ENCODE measurements at places on chromosomes 5 and 9.
A peak's percentile ranks its signal among the peaks of the same experiment; 100 is the strongest.

DNA sequence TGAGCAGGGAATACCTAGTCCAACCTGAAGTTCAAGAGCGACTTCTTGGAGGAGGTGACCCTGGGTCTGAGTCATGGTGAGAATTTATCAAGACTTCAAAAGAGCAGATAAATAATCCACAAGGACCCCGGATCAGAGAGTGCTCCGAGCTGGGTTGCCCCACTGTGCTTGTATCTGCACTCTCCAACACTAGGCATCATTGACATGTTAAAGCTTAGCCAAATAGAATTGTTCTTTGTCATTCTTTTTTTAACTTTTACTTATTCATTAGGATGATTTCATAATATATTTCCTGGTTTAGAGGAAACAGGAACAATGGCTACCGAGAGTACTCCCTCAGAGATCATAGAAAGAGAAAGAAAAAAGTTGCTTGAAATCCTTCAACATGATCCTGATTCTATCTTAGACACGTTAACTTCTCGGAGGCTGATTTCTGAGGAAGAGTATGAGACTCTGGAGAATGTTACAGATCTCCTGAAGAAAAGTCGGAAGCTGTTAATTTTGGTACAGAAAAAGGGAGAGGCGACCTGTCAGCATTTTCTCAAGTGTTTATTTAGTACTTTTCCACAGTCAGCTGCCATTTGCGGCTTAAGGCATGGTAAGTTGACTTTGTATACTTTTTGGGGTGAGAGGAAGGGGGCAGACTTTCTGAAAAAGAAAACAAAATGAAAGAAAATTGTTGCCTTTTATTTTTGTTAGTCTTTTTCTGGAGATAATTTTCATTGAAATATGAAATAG lies at the start of gene CARD6:
Gene CARD6, plus strand, starts transcription at position 300 of the 738 bp plus-strand sequence. Its CDS starts 16 bp downstream, at position 316.
- no peak for DNase-seq
- no peak within 1 kb of the TSS for H3K27ac ChIP-seq
- H3K36me3 ChIP-seq: no peaks in the 10 kb centered on the region
- no peaks in the 10 kb centered on the region for H3K4me1 ChIP-seq

- DNase-seq: peak; percentile 79
- no peaks in the 10 kb centered on the region for H3K36me3 ChIP-seq
- peaks cover 21% of the 10 kb centered on the region for H3K27me3 ChIP-seq
- H3K27ac ChIP-seq: no peak overlapping the region
Observed at GRCh38 chr9:76456202-76456926, 2.6 kb upstream of the GCNT1 start.

- H3K27ac ChIP-seq: no peak overlapping the region
- DNase-seq: no peak
- no peaks in the 10 kb centered on the region for H3K4me1 ChIP-seq
- no peaks in the 10 kb centered on the region for H3K27me3 ChIP-seq
- no peak overlapping the region for H3K4me3 ChIP-seq
Observed at GRCh38 chr5:113278976-113279375, 155.8 kb downstream of the TSSK1B start.

DNA sequence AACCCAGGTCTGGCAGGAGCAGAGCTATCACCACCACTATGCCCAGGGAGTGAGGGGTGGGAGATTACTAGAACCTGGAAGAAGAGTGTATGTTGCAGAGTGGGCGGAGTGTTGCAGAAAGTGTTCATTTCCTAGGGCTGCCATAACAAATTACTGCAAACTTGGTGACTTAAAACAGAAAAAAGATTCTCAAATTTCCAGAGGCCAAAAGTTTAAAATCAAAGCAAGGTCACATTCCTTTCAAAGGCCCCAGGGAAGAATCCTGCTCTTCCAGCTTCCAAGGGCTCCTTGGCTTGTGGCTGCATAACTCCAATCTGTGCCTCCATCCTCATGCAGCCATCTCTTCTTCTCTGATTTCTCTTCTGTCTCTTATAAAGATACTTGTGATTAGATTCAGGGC lies 30.6 kb upstream of the SPINK4 start:
- no peak overlapping the region for H3K4me3 ChIP-seq
- no peak for DNase-seq
- no peaks in the 10 kb centered on the region for H3K36me3 ChIP-seq
- H3K27ac ChIP-seq: no peak overlapping the region
- no peaks in the 10 kb centered on the region for H3K4me1 ChIP-seq

- no peaks in the 10 kb centered on the region for H3K4me1 ChIP-seq
- H3K4me3 ChIP-seq: no peak overlapping the region
- DNase-seq: no peak
Observed at GRCh38 chr9:69131682-69132081, 42.4 kb upstream of the TJP2 start.

GRCh38 chr9:131595696-131596429 lies 50.5 kb downstream of the PRRT1B start:
- peaks cover 52% of the 10 kb centered on the region for H3K36me3 ChIP-seq
- no peak overlapping the region for H3K27ac ChIP-seq
- H3K4me1 ChIP-seq: no peaks in the 10 kb centered on the region
- H3K4me3 ChIP-seq: no peak overlapping the region
- DNase-seq: no peak

GRCh38 chr9:116800885-116801284 lies 113.8 kb downstream of the TRIM32 start:
- no peaks in the 10 kb centered on the region for H3K36me3 ChIP-seq
- no peak for DNase-seq
- no peaks in the 10 kb centered on the region for H3K27me3 ChIP-seq
- no peak overlapping the region for H3K4me3 ChIP-seq
- H3K27ac ChIP-seq: no peak overlapping the region

DNA sequence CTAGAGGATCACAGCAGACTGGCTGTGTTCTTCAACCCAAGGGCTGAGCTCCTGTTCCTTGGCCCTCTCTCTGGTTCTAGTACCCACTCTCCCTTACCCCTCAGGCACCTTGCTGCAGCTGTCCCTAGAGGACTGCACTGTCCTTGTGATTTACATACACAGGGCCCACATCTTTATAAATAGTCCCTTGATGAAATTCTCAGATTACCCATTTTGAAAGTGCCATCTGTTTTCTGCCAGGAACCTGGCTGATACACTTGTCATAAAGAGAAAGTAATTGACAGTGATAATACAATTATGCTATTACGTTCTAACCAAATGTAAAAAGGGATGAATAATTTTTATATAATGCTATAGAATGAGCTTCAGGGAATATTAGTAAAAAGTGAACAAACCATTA lies 16.5 kb upstream of the SPARC start:
- H3K36me3 ChIP-seq: no peaks in the 10 kb centered on the region
- no peak overlapping the region for H3K4me3 ChIP-seq
- peaks cover 4% of the 10 kb centered on the region for H3K27me3 ChIP-seq
- no peak for DNase-seq

DNA sequence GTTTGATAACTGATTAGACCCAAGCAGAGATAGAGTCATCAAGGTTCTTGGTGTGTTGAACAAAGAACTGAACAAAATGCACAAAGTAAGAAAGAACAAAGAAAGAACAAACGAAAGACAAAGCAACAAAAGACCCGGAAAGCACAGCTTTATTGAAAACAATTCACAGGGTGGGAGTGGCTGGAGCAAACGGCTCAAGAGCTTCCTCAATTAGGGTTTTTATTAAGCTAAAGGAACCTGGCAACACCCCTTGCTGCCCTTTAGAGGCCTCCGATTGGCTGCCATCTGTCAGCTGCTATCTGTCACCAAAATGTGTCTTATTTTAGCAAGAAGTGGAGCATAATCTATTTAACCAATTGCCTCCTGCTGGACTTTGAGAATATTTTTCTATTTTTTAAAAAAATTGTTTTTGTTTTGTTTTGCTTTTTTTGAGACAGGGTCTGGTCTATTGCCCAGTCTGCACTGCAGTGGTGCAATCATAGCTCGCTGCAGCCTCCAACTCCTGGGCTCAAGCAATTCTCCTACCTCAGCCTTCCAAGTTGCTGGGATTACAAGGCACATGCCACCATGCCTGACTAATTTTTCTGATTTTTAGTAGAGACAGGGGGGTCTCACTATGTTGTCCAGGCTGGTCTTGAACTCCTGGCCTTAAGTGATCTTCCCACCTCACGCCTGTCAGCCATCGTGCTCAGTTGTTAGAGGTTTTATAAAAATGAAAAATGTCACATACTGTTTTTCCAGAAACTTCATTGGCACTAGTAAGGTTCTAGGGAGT lies 7.7 kb upstream of the ABO start:
- H3K36me3 ChIP-seq: no peaks in the 10 kb centered on the region
- H3K27ac ChIP-seq: no peak overlapping the region
- no peak overlapping the region for H3K4me3 ChIP-seq

DNA sequence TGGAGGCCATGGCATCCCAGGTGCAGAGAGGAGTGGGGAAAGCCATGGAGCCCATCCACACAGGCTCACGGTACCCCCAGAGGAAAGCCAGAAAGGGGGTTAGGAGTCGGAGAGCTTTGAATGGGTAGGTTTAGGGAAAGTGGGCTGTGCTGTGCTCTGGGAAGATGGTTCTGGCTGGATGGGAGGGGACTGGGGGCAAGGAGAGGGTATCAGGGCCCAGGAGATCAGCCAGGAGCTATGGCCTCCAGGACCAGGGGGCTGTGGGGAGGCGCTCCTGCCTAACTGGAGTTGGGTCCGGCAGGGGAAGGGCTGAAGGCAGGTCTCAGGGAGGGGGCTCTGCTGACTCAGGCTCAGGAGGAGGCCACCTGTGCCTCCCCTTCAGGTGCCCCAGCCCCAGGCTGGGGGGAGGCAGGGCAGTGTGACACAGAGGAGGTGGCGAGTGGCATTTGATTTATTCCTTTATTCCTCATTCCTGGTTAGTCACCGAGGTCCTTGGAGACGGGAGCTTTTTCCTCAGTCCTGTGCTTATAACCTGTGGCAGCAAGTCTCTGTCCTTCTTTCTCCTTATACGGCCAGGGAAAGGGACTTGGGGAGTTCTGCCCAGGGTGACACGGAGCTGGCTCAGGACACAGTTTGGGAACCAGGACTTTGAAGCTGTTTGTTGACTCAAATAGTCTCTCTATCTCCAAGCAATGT lies 60.8 kb downstream of the TSTD2 start:
- H3K36me3 ChIP-seq: no peaks in the 10 kb centered on the region
- H3K27ac ChIP-seq: no peak overlapping the region
- DNase-seq: no peak
- no peak overlapping the region for H3K4me3 ChIP-seq
- no peaks in the 10 kb centered on the region for H3K27me3 ChIP-seq
- peaks cover 8% of the 10 kb centered on the region for H3K4me1 ChIP-seq

DNA sequence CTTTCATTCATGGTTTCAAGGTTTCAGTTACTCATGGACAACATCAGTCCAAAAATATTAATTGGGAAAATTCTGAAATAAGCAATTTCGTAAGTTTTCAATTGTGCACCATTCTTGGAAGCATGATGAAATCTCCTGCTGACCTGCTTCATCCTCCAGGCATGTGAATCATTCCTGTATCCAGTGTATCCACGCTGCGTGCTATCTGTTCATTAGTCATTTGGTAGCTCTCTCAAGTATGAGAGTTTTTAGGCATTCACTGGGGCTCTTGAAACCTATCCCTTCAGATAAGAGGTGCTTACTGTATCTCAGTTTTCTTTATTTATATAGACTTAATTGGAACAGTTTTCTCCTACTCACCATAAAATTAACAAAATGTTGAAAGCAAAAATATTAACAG lies 293.0 kb downstream of the CDH12 start:
- H3K4me1 ChIP-seq: no peaks in the 10 kb centered on the region
- no peak overlapping the region for H3K4me3 ChIP-seq
- no peak overlapping the region for H3K27ac ChIP-seq
- no peaks in the 10 kb centered on the region for H3K36me3 ChIP-seq

- peaks cover 10% of the 10 kb centered on the region for H3K27me3 ChIP-seq
- DNase-seq: no peak
- no peak overlapping the region for H3K4me3 ChIP-seq
- peaks cover 24% of the 10 kb centered on the region for H3K4me1 ChIP-seq
- H3K27ac ChIP-seq: no peak overlapping the region
- no peaks in the 10 kb centered on the region for H3K36me3 ChIP-seq
Observed at GRCh38 chr9:129486756-129487657, 133.9 kb downstream of the C9orf50 start.

GRCh38 chr9:72332351-72332750 lies 32.7 kb downstream of the ZFAND5 start:
- no peaks in the 10 kb centered on the region for H3K36me3 ChIP-seq
- no peak for DNase-seq
- no peak overlapping the region for H3K27ac ChIP-seq
- H3K27me3 ChIP-seq: peaks cover 5% of the 10 kb centered on the region
- H3K4me3 ChIP-seq: no peak overlapping the region

- no peaks in the 10 kb centered on the region for H3K27me3 ChIP-seq
- H3K36me3 ChIP-seq: peaks cover 50% of the 10 kb centered on the region
- peak; percentile 76 for DNase-seq
- H3K27ac ChIP-seq: peak overlapping the region; percentile 97
- H3K4me3 ChIP-seq: peak overlapping the region; percentile 78
Observed at GRCh38 chr5:157266286-157267007, 524 bp downstream of the CYFIP2 start.

GRCh38 chr5:128093368-128093767 lies 9.8 kb downstream of the SLC12A2 start:
- no peaks in the 10 kb centered on the region for H3K27me3 ChIP-seq
- H3K4me3 ChIP-seq: no peak overlapping the region
- H3K4me1 ChIP-seq: no peaks in the 10 kb centered on the region
- DNase-seq: no peak
- H3K27ac ChIP-seq: no peak overlapping the region

DNA sequence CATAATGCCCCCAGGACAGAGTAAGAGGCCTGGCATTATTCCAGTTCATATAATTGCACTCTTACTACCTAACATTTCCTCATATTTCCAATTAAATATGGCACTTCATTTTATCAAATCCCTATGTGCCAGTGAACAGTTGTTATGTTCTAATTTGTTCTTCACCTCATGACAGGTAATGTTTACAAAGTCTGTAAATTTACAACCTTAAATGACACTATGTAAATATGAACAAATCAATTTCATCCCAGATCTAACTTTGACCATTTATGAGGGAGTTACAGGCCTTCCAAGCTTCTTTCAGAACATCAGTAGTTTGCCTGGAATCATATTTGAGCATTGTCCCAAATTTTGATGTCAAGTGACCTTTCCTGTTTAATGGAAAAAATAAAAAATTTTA lies 592.6 kb upstream of the CDH6 start:
- no peak overlapping the region for H3K4me3 ChIP-seq
- no peak for DNase-seq
- no peaks in the 10 kb centered on the region for H3K27me3 ChIP-seq
- H3K36me3 ChIP-seq: no peaks in the 10 kb centered on the region

GRCh38 chr5:94523018-94523417 lies 95.4 kb downstream of the KIAA0825 start:
- DNase-seq: no peak
- no peaks in the 10 kb centered on the region for H3K4me1 ChIP-seq
- H3K4me3 ChIP-seq: no peak overlapping the region

GRCh38 chr9:99140685-99141314 lies 35.9 kb downstream of the TGFBR1 start:
- no peaks in the 10 kb centered on the region for H3K27me3 ChIP-seq
- no peak overlapping the region for H3K4me3 ChIP-seq
- H3K4me1 ChIP-seq: no peaks in the 10 kb centered on the region
- no peak overlapping the region for H3K27ac ChIP-seq
- peak; percentile 51 for DNase-seq

- H3K4me1 ChIP-seq: peaks cover 44% of the 10 kb centered on the region
- peak; percentile 51 for DNase-seq
- peak overlapping the region; percentile 23 for H3K4me3 ChIP-seq
- no peaks in the 10 kb centered on the region for H3K27me3 ChIP-seq
Observed at GRCh38 chr9:105385381-105385985, 62.4 kb upstream of the FSD1L start.
